ENCODE measurements at places on chromosomes 1 and 21.

- DNase-seq: no peak
Measured at GRCh38 chr1:218475275-218475674, 130.1 kb downstream of the TGFB2 start.

DNA sequence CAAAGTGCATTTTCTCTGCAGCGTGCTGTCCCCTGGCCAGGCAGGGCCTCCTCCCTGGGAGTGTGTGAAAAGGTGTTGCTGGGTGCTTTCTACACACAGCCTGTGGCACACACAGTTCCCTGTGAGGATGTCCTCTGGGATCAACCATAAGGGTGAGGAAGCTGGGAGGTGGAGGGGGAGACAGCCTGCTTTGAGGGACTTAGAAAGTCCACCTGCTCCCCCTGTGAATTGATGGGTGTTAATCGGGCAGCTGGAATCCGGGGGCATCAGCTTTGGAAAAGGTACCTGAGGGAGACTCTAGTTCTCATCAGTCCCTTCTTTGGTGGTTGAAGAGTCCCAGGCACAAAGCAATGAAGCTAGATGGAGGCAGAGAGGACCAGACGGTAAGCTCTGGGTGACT, 35.8 kb downstream of the LHX4 start:
- no peak for DNase-seq

DNA sequence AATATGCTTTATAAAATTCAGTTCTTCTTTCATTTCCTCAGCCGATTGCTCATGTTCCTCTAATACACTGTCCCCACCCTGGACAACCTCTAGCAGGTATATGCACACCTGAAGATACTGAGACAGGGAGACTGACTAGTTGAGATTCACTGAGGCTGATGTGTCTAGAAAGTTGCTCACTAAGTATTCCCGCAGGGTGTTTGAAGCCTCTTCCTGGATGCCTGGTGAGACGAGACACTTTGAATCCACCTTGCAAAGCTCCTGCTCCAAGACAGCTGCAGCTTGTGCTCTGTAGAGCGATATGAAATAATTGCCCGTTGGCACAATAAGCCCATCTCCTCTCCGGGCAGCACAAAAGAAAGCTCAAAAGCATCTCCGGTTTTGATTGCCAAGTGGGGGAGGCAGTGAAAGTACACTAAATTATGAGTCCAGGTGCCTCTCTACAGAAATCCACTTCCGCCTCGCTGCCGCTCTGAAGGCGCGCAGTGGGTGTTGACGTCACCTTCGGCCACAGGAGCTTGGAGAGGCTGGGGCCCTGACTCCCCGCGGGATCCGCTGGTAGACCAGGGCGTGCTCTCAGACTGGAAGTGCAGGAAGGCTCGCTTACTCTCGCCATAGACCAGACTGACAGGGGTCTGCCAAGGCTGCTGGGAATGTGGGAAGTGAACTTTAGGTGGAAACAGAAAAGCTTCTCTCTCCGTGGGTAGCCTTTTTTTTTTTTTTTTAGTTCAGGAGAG, 46.3 kb downstream of the GPA33 start:
- DNase-seq: peak; percentile 80

DNA sequence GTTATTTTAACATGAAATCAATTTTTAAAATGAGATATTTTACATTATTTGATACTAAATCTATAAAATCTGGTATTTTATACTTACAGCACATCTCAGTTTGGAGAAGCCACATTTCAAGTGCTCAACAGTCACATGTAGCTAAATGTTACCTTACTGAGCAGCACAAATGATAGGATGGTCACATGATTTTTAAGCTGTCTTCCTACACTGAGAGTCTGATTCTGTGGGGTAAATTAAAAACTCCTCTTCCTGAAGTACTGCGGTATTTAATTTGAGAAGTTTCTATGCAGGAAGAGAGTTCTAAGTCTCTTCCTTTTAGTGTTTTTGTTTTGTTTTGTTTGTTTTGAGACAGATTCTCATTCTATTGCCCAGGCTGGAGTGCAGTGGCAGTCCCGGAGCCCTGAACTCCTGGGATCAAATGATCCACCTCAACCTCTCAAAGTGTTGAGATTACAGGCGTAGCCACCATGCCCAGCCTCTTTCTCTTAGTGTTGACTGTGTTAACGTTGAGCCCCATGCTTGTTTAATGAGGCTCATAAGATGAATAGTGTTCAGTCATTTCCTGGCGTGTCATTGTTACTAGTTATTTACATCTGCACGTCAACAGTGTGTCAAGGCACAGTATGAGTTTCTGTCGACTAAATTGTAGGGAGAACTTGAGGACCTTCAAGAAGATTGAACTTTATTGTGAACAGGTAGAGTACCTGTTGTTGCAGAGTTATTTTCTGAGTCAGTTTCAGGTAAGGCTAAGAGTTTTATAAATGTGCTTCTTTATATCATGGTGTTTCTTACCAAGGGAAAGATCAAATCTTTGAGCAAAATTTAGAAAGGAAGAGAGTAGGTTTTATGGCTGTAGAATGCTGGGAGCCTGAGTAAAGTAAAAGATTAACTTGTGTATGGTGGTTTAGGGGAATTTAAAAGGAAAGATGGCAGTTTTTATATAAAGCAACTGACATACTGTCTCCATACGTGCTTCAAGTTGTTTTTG, 3.3 kb downstream of the CNST start:
- DNase-seq: no peak

GRCh38 chr1:235008239-235008638, 120.4 kb downstream of the TOMM20 start:
- DNase-seq: no peak

DNA sequence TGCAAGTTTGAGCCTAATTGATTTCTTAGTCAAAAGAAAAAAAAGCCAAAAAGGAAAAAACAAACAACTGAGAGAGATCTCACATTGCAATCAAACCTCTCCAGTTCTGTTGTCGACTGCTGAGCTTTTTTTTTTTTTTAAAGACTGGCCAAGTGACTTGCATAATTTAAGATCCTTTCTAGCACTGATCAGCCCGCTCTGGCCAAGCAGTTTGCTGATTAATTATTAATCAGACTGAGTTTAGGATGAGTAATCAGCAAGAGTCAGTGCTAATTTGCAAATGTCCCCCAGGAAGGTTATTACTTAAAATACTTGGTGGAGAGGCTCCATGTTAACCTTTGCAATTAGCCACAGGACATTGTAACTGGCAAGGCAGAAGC, 39.3 kb downstream of the HMGB4 start:
- DNase-seq: no peak

DNA sequence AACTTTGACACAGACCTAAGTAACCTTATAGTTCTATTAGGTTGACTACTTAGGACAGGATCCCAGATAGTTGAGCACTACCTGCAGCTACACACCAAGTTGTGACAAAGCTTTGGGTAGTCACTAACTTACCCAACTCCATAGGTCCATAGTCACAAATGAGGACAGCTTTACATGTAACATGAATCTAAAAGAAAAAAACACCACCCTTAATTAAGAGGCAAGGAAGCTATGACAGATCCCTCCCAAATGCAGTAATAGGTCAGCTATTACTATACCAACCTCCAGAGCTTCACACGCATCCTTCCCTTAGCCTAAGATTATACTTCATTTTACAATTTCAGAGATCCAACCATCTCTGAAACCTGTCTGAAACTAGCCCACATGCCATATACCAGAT, 12.7 kb upstream of the RAB42 start:
- DNase-seq: no peak

DNA sequence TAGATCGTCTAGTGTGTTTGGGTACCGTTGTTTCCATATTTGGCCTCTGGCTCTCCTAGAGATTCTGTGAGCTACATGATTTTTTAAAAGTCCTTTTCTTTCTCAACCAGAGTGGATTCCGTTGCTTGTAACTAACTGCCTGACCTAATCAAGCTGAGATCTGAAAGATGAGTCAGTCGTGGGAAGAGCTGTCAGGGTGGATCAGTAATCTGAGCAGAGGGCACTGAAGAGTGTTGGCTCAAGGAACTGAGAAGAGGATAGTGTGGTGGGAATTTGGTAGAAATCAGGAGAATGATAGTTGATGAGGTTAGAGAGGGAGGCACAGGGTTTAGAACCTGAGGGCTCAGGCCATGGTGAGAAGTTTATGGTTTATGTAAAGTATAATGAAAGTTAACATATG, 52.2 kb downstream of the TRAF5 start:
- peak; percentile 69 for DNase-seq

DNA sequence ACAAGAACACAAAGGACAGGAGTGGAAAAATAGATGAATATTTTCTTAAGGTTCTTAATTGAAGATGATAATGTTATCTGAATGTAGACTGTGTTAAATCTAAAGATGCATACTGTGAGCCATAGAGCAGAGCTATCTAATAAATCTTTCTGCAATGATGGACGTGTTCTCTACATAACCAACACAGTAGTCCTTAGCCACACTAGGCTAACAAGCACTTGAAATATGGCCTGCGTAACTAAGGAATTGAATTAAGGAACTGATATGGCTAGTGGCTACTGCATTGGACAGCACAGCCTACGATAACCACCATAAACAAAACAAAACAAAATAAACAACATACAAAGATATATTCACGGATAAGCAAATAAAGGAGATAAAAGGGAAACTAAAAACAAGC, 181.3 kb downstream of the LYPLAL1 start:
- DNase-seq: no peak

GRCh38 chr21:27077501-27077900, 110.6 kb upstream of the ADAMTS5 start:
- DNase-seq: no peak

GRCh38 chr21:29195981-29196669, 65.7 kb downstream of the MAP3K7CL start:
- DNase-seq: peak; percentile 86

- peak; percentile 29 for DNase-seq
Measured at GRCh38 chr1:43452789-43453441, 816 bp downstream of the HYI start.

DNA sequence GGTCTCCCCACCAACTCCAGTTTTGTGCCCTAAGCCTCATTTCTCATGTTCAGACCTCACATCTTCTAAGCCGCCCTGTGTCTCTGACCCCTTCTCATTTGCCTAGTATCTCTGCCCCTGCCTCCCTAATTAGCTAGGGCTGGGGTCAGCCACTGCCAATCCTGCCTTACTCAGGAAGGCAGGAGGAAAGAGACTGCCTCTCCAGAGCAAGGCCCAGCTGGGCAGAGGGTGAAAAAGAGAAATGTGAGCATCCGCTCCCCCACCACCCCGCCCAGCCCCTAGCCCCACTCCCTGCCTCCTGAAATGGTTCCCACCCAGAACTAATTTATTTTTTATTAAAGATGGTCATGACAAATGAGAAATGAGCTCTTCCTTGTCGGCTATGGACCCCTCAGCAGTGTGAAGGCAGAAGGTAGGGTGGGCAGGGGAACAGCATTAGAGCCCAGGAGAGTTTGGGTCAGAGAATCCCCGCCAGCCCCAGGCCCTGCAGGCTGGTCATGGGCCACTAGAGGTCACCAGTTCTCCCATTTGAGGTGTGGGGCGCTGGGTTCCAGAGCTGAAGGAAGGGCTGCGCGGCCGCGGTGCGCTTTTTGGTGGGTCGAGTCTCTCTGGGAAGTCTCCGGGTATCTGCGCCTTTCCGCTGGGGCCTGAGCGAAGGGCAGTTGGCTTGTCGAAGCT, 11.5 kb downstream of the ADAMTSL4 start:
- DNase-seq: peak; percentile 81

DNA sequence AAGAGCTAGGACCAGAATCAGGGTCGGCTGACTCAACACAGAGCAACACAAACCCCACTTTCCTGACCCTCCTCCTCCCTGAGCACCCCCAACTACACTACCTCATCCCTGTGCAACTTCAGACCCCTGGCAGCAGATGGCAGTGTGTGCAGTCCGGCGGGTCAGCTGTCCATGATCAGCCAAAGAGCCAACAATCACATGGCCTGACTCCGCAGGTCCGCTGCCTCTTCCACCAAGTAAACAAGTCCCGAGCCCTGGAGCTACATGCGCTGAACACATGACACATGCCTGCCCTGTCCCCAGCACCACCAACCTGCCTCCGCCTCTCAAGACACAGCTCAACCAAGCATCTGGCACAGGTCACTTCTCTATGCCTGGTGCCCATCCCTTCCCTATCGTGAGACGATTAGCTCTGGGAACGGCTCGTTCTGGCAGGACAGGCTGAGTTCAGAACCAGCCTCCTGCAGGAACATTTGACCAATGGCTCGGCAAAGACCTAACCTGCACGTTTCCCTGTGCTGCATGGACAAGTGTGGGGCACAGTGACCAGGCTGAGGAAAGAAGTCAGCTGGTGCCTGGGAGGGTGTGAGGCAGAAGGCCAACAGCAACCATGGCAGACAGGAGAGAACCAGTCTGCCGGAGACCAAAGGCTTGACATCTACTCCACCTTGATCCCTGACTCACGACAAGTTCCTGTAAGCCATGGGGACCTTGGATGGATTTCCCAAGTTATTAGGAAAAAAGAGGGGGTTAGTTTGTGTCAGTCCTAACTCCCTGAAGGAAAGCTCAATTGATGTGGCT, 60.3 kb downstream of the CD46 start:
- DNase-seq: peak; percentile 42

DNA sequence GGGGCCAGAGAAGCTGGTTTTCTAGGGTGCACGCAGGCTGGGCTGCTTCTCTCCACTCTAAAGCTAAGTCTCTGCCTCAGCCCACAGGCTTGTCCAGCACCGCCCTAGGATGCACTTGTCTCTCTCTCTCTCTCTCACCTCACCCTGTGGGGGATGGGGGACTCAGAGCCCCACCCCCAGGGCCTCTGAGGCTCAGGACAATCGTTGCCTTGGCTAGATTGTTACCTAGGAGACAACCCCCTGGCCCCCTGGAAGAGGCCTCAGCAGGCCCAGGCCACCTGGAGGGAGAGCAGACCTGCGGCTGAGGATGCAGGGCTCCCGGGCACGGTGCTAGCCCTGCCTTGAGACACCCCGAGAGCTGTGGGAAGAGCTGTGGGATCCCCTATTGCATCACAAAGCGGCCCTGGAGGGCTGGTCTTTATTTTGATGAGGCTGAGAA, at the start of gene ACTRT2:
Gene ACTRT2, plus strand, starts transcription at position 235 of the 439 bp plus-strand sequence. CDS start 220 bp downstream, outside the sequence.
- no peak for DNase-seq

DNA sequence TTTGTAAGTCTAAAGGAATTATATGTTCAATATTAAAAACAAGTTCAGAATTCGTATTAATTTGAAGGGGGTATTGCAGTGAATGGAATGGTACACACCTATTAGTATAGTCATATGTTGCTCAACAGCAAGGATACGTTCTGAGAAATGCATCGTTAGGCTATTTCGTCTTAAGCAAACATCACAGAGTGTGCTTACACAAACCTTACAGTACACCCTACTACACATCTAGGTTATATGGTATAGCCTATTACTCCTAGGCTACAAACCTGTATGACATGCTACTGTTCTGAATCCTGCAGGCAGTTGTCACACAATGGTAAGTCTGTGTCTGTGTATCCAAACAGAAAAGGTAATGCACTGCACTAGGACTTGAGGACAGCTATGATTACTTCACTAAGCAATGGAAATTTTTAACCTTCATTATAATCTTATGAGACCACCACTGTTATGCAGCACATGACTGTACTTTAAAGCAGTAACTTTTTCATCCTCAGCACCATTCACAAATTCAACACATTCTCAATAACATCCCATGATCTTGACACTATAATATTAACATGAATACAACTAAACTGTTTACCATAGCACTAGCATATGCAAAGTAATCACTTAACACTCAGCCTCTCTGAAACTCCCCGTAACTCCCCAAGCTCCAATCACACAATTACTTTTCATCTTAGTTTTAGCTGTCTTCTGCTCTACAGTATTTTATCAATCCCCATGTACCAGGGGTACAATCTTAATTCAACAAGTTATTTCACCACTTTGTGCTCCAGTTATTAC, 14.4 kb upstream of the PSMG1 start:
- no peak for DNase-seq

Measured in trophoblast cell (in vitro differentiated cells and primary cell).